ENCODE measurements at places on chromosomes 12 and 14.

DNA sequence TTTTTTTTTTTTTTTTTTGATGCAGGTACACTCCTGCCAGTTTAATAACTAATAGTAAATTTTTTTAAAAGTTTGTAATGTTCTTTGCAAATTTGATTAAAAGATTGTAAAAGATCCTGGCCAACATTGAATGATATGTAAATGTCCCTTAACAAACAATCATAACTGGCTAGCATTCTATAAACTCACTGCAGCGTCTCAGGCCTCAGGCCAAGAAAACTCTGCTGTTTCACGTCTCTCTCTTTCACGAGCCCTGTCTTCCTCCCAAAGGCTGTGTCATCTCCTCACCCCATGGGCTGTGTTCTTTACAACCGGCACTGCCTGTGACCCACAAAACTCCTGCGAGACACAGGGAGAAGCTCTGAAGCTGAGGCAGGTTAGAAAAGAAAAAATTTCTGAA is 103.3 kb downstream of the NUAK1 start:
- no peak for DNase-seq

GRCh38 chr12:65505386-65506121 is 227.1 kb downstream of the MSRB3 start:
- no peak for DNase-seq

GRCh38 chr12:108821407-108822397 is 35.7 kb downstream of the SSH1 start:
- DNase-seq: no peak

GRCh38 chr14:61227884-61228591 is 53.1 kb downstream of the TMEM30B start:
- no peak for DNase-seq

- DNase-seq: no peak
Measured at GRCh38 chr14:87901652-87902051, 91.3 kb downstream of the GALC start.

DNA sequence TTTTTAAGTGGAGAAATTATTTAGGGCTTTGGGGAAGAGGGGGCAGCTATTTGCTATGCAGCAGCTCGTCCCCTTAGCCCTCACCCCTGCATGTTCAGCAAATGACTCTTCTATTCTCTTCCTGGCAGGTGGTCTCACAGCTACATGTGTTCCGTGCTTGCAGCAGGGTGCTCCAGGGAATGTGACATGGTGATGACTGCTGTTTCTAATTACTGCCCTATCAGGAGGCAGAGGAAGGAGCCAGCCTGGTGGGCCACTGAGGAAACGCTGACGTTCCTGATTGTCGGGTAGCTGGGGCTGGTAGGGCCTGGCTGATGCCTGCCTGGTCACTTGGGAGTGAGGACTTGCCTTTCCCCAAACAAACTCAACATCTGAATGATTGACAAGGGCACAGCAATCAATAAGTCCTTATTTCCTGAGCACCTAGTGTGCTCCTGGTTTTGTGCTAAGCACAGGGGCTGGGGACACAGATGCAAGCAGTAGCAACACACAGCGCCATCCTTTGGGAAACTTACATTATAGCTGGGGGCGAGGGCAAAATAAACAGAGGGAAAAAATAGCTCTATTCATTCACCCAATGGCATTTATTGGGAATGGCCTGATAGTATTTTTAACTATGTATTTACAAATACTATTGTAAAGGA is 377.8 kb downstream of the FUT8 start:
- DNase-seq: peak; percentile 48

DNA sequence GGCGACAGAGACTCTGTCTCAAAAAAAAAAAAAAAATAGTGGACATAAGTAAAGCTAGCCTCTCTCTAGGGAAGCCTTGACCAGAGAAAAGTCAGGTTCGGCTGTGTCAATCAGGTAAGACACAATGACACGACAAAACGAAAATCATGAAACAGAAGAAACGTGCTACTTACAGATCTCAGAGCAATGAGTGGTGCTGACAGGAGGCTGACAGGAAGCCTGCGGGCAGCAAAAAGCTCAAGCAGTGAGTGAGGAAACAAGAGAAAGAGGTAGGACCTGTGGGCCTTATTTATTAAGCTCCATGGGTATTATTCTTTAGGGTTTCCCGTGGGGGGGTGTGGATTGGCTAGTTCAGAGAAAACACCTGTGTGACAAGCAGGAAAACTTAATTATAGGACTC is 363.1 kb downstream of the KCNH5 start:
- no peak for DNase-seq

GRCh38 chr14:62691647-62692489 is 353.4 kb downstream of the KCNH5 start:
- DNase-seq: peak; percentile 68

DNA sequence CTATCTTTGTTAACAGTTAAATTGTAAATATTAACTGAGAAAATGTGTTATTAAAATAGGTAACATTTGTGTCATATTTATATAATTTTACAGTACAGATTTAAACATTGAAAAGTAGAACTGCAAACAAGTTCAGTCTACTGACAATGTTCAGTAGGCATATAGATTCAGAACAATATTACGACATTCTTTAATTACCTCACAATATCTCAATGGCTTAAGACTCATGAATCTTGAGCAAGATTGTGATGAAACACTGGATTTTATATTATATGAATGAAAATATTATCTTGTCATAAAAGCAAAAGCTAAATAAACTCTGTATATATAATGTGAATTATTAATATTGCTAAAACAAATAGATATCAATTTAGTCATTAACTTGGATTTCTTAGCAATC is 194.9 kb downstream of the ADAMTS20 start:
- DNase-seq: no peak

DNA sequence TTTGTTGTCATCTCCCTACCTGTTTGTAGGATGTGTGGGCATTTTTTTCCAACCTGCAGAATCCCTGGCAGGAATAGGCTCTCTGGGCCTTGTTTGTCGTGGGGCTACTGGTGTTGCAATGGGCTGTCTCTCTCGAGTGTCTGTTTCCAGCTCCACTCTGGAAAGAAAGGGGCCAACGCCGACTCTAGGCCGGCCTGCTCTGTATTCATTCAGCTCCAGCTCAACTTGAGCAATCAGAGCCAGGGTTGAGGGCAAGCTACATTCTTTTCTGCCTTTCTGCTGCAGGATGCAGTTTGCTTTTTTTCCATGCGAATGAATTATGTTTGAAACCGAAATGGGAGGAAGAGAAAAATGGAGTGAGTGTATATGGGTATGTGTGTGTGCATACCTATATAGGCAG is 2.3 kb downstream of the JDP2 start:
- peak; percentile 46 for DNase-seq

GRCh38 chr14:104496095-104496494 is 83.5 kb upstream of the C14orf180 start:
- no peak for DNase-seq

DNA sequence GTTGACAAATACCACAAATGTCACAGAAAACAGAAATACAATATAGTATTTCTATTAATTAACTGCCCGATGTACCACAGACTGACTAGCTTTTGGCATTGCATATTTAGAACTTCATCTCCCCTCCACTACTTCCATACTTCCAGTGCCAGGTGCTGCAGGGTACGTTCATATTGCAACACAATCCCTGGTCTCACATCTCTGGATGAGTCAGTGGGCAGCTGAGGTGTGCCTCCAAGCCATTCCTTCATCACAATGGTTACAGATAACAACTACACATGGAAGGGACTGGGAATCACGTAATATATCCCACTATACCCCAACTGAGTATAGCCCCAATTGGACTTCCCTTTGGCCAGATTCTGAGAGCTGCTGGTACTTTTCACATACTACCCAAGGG is 31.1 kb downstream of the CCDC198 start:
- no peak for DNase-seq

- peak; percentile 3 for DNase-seq
Measured at GRCh38 chr14:78519863-78520262, 349.7 kb downstream of the NRXN3 start.

GRCh38 chr14:63759456-63759855 is 31.6 kb upstream of the SGPP1 start:
- peak; percentile 25 for DNase-seq

Data from fibroblast of upper back skin (primary cell).